ENCODE measurements at places on chromosomes 5 and 9.

- no peak for DNase-seq
Observed at GRCh38 chr5:123047706-123048105, 11.2 kb upstream of the PPIC start.

- DNase-seq: no peak
Observed at GRCh38 chr5:57658018-57658417, 175.4 kb upstream of the ACTBL2 start.

DNA sequence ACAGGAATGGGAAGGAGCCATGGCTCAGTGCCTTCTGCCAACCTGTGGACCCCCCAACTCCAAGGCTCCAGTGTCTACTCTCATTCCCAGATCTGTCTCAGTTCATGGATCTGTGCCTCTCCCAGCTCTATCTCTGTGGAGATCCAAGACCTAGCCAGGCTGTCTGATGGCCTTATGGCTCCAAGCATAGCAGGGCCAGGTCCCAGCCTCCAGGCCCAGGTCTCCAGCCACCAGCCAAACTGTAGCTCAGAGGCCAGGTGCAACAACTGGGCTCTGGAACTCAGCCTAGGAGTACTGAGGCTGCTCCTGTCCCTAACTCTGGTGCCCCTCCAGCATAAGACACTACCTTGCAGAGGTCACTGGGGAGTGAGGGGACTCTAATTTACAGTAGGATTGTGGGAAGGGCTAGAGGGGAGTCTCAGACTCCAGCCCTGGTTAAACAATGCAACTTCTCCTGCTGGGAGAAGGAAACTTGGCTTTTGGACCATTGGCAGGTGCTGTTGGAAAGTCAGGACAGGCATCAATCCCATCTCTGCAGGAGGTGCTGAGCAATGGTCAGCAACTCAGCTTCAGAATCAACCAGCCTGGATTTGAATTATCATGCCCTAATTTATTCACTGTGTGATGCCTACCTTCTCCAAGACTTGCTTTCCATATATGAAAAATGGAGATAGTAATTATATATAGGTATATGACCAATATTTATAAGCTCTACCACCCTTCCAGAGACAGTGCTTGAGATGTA, 63.0 kb downstream of the PCDH1 start:
- DNase-seq: no peak

DNA sequence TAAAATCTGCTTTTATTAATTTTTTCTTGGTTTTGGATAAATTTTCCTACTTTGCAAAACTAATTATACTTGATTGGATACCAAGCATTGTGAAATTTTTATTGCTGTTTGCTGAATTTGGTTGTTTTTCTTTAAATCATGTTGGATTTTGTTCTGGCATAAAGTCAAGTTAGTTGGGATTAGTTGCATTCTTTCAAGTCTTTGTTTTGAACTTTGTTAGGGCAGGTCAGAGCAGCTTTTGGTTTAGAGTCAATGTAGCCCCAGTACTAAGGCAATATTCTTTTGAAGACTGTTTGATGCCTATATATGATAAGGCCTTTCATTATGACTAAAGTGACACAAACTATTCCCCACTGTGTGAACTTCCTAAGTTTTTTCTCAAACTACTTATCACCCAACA, 531.1 kb downstream of the RASEF start:
- DNase-seq: peak; percentile 3

GRCh38 chr9:91429501-91429900, 5.9 kb upstream of the NFIL3 start:
- DNase-seq: no peak

GRCh38 chr5:10867389-10868303, 106.6 kb upstream of the DAP start:
- DNase-seq: no peak

All from T-helper 2 cell (primary cell).